Naive thymus-derived CD8-positive, alpha-beta T cell (primary cell): ENCODE measurements at places on chromosomes 5 and 9.

GRCh38 chr9:101639785-101640665 lies 45.3 kb upstream of the PPP3R2 start:
- DNase-seq = no peak

GRCh38 chr9:78691542-78691941 lies 394.6 kb downstream of the PSAT1 start:
- DNase-seq = no peak

GRCh38 chr9:38652044-38652443 lies 31.6 kb upstream of the ANKRD18A start:
- no peak for DNase-seq

GRCh38 chr9:109250311-109250741 lies 70.5 kb downstream of the EPB41L4B start:
- DNase-seq = no peak

DNA sequence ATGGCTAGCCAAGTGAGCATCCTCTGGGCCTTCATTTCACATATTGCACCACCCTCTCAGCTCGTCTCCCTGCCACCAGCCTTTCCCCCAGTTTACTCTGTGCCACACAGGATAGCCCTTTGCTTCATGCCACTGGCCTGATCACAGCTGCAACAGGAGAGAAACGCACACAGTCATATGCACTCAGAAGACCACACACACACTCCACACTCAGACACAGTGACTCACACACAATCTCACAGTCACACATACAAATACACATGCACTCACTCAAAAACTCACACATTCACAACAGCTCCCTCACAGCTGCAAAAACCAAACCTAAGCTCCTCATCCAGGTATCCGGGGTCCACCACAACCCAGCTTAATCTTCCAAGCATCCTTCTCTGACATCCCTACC lies 38.7 kb downstream of the TTC39B start:
- DNase-seq = no peak

DNA sequence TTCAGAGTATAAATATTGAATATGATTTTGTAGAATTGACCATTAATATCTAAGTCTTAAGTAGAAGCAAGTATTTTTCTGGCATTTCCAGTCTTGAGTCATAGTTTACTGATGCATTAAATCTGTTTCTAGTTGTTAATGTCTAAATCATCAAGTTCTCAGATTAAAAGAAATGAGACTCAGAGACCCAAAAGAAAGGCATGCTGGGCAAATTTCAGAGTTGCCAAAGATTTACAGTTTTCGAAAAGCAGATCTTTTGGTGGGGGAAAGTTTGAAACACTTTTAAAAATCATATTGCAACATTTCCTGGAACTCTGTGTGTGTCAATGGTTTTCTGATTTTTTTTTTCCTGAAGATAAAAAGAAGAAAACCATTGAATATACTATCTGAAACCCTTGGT lies 60.9 kb downstream of the ANKRD55 start:
- no peak for DNase-seq

GRCh38 chr9:128102861-128103588 lies 24.5 kb downstream of the PTGES2 start:
- DNase-seq = no peak

- DNase-seq = no peak
Measured at GRCh38 chr5:111337133-111337532, 112.9 kb downstream of the CAMK4 start.
